ENCODE measurements at places on chromosomes 6 and 20.

GRCh38 chr20:16063881-16064280, 509.4 kb downstream of the KIF16B start:
- no peak for DNase-seq

GRCh38 chr6:27893059-27893835, 18.9 kb downstream of the OR2B2 start:
- DNase-seq = peak; percentile 93

- no peak for DNase-seq
Observed at GRCh38 chr6:38352636-38353035, 287.1 kb downstream of the BTBD9 start.

- DNase-seq = no peak
Observed at GRCh38 chr6:95227351-95227750, 350.0 kb upstream of the MANEA start.

GRCh38 chr6:2790588-2791449, 25.6 kb downstream of the WRNIP1 start:
- DNase-seq = peak; percentile 83

GRCh38 chr6:111541682-111542065, 58.7 kb upstream of the REV3L start:
- DNase-seq = no peak

- DNase-seq = no peak
Observed at GRCh38 chr6:125794342-125795137, 3.8 kb downstream of the NCOA7 start.
